ENCODE measurements at places on chromosomes 4 and X.
A peak's percentile ranks its signal among the peaks of the same experiment; 100 is the strongest.

GRCh38 chrX:111875881-111876280 is at the start of gene TRPC5OS:
Gene TRPC5OS (plus strand): TSS chrX:111876181. CDS start chrX:111901850, 25,669 bp downstream.
- no peak for DNase-seq

- no peak for DNase-seq
These were observed 18.3 kb downstream of the RAP2C start for GRCh38 chrX:132200976-132201375.

- DNase-seq: no peak
These were observed 63.1 kb downstream of the NPY2R start for GRCh38 chr4:155271557-155271956.

DNA sequence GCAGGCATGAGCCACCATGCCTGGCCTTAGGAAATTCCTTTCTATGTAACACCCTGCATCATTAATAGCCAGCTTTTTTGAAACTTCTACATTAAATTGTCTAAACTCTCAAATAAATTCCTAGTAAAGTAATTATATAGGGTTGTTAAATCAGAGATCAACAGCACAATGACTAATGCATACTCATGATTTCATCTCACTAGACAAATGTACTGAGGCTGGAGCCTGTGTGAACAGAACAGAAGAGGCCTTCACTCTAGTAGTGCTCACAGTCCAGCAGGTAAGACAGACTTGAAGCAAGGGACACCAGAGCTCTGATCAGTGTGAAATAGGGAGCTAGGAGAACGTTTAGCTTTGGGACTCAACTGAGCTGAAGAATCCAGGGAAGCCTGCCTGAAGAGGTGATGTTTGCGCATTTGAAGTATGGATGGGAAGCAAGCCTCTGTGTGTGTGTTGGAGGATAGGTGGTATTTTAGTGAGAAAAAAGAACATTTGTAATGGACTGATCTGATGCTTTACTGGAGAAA is 3.9 kb downstream of the ZFP42 start:
- no peak for DNase-seq

DNA sequence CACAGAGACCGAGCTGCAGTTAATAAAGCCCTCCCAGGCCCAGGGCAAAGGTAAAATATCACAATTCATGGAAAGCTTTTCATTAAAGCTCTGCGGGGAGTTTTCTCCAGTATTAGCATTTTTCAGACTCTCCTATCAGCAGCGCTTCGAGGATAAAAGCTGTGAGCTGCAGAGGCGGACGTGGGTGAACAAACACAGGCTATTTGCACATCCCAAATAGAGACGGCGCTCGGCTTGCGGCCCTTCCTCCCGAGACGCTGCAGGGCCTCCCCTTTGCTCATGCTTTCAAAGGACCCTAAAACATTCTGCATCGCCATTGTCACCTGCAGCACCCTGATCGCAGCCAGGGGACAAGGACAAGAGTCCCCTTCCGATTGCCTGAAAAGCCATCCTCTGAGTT is 97.3 kb downstream of the SORCS2 start:
- no peak for DNase-seq

GRCh38 chr4:139314047-139314800 is 11.9 kb upstream of the NDUFC1 start:
- DNase-seq: no peak

DNA sequence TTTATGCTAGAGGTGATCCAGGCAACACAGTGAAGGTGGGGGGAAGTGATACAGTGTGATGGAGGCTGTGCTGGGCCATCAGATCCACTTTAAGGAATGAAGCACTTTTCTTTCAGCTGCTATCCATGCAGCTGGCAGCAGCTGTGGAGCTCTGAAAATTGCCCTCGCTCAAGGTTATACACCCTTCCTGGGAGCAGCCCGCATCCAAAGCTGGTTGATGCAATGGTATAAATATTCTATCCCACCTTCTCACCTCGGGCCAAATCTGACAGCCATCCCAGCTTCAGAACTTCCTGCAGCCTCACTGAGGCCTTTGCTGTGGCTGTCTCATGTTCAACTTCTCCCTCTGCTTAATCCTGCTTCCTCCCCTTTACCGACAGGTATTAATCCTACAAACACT is 18.6 kb downstream of the CXCL13 start:
- DNase-seq: no peak

DNA sequence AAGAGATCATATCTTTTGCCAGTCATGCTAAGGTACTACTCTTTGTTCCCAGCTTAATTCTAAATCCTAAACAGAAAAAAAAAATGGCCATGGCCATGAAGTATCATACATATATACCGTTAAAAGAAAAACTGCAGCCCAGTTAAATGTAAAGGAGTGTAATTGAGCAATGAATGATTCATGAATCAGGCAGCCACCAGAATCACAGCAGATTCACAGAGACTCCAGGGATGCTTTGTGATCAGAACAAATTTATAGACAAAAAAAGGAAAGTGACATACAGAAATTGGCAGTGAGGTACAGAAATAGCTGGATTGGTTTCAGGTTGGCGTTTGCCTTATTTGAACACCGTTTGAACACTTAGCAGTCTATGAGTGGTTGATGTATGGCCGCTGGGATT is 42.1 kb upstream of the PDGFC start:
- DNase-seq: no peak

- no peak for DNase-seq
These were observed 63.4 kb downstream of the NUDT10 start for GRCh38 chrX:51395810-51396728.

DNA sequence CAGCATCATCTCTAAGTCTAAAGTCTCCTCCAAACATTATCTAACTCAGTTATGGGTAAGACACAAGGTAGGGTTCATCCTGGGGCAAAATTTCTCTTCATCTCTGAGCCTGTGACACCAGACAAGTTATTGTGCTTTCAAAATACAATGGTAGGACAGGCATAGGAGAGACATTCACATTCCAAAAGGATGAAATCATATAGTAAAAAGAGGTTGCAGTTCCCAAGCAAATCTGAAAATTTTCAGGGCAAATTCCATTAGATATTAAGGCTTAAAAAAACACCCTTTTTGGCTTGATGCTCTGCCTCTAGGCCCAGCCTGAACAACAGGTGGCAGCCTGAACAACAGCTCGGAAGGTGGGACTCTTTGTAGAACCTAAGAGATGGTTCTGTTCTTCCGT is 448.3 kb upstream of the SLIT2 start:
- no peak for DNase-seq

DNA sequence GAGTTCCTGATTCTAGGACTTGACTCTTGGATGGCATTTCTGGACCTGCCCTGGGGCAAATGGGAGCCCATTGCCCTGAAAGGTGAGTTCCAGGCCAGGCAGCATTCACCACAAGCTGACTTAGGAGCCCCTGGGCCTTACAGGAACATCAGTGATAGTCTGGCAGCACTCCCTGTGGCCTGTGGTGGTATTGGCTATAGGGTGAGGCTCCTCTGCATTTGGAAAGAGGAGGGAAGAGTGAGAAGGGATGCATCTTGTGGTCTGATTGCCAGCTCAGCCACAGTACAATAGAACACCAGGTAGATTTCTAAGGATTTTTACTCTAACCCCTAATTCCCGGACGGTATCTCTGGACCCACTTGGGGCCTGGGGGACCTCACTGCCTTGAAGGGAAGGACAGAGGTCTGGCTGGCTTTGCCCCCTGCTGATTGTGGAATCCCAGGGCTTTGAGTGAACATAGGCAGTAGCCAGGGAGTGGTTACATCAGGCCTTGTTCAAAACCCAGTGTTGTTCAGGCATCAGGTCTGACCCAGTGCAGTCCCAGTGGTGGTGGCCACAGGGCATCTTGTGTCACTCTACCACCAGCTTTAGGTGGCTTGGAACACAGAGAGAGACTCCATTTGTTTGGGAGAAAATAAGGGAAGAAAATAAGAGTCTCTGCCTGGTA is 32.9 kb downstream of the MAGED4 start:
- DNase-seq: no peak

DNA sequence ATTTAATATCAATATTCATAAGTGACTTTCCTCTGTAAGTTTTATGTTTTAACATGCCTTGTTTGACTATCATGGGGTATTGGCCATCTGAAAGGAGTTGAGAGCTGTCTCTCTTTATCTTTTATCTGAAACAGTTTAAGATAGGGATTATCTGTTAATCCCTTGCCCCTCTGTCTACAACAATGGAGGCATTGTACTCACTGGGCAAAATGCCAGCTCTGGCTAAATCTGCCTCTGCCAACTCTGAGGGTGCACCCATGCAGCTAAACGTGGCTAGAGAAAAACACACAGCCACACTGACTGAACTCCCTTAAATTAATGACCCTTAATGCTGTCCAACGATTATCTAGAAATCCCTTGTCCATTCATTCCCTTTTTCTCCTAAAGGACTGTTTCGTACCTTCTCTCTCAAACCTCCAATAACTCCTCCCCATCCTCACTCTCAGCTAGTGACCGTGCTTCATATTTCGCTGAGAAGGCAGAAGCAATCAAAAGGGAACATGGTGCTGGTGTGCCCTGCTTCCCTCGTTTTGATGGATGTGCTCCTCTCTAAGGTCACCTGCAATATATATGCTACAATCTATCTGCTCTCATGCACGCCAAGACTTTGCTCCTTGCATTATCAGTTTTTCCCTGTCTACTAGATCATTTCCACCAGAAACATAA is 10.3 kb downstream of the PHKA2 start:
- DNase-seq: no peak

GRCh38 chr4:29908276-29908675 is 811.9 kb upstream of the PCDH7 start:
- DNase-seq: no peak

DNA sequence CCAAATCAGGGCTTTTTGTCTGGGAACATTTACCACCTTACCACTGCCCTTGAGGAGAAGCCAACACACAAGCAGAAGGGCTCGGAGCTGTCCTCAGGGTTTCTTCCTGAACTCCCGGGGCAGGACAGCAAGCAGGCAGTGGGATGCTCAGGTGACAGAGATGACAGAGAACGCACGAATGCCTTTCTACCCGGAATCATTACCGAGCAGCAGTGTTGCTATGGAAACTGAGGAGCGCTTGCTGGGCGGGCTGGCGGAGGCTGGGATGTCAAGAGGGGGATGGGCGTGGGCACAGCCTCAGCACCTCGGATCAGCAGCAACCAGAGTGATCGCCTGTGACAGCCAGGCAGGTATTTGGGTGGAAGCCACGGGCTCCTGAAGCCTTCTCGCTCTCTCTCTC is 17.8 kb downstream of the SSR4 start:
- no peak for DNase-seq

GRCh38 chr4:122500852-122501501 is 44.5 kb upstream of the IL2 start:
- no peak for DNase-seq

DNA sequence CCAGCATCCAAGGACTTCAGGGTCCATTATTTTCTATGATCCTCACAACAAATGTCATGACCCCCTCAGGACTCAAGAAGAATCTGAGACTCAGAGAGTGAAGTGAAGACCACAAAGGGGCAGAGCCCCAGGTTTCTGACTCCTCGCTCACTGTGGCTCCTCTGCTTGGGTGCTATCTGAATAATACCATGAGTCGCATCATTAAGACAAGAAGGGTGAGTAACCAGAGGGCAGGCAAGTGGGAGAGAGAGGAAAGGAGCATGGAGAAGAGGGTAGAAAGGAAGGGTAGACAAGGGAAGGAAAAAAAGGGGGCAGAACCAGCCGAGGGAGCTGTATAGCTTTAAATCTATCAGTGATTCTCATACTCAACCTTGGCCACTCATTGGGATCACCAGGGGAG is 15.5 kb upstream of the HSD17B10 start:
- no peak for DNase-seq

GRCh38 chrX:24886916-24887315 is 128.8 kb downstream of the ARX start:
- no peak for DNase-seq

GRCh38 chrX:12984603-12985319 is 9.9 kb downstream of the TMSB4X start:
- DNase-seq: no peak

GRCh38 chr4:82215800-82216199 is 158.0 kb downstream of the HNRNPD start:
- DNase-seq: no peak

DNA sequence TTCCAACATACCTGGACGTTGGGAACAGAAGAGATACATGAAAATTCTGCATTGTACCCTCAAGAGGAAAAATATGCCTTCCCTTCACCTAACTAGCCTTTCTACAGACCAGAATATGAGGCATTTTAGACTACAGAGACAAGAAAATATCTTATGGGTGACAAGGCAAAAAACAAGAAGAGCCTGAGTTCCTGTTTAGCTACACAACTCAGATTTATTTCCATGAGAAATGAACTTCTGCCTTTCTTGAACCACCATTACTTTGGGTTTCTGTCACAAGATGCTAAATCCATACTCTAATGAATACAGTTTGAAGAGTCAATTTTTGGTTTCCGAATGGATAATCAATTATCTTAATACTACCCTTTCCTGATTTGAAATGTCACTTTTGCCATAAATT is 18.7 kb downstream of the RCHY1 start:
- peak; percentile 56 for DNase-seq

DNA sequence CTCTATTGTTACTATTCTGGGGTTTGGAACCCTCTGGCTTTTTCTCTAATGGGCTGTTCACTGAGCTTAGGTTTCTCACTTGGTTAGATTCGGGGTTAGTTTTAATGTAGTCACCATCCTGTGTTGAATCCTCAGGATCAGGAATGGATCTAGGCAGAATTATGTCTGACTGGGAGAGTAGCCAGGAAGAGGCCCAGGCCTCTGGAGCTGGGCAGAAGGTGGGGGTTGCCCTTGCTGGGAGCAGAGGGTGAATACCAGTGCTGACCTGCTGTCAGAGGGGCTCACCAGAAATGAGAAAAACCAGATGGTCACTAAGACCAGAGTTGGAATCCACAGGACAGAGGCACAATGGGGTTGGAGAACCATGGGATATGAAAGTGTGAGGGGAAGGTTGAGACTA is 126.6 kb upstream of the SLC4A4 start:
- no peak for DNase-seq

- no peak for DNase-seq
These were observed 570.9 kb downstream of the MID1IP1 start for GRCh38 chrX:39372115-39372514.

DNA sequence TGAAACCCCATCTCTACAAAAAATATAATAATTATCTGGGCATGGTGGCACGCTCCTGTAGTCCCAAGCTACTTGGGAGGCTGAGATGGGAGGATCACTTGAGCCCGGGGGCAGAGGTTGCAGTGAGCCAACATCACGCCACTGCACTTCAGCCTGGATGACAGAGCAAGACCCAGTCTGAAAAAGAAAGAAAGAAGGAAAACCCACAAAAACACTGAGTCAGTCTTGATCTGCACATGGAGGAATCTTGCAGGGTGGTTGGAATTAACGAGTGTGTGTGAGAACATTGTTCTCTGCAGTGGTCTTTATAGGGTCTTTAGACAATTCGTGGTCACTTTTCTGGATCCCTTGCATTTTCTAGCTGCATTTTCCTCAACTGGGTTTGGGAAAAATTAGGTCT is 23.2 kb downstream of the ADD1 start:
- no peak for DNase-seq

GRCh38 chr4:185309770-185310169 is 86.0 kb downstream of the LRP2BP start:
- DNase-seq: no peak

- no peak for DNase-seq
These were observed 66.5 kb downstream of the CHRNA9 start for GRCh38 chr4:40401631-40402030.

DNA sequence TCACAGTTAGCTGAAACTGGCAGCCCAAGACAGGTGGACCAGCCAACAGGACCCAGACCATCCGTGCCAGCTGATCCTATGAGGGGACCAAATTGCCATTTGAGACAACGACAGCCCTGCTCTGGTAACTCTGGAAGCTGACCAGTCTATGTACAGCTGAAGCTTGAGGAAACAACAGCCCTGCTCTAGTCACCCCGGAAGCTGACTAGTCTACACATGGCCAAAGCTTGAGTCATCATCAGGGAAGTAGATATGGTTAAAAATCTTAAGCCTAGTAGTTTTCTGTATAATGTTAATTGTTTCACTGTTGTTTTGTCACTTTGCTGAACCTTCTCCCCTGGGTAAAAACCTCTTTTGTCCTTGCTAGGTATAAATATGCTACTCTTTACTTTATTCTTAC is 905.4 kb upstream of the NDST4 start:
- DNase-seq: no peak

All from inflammatory macrophage (primary cell).